ENCODE measurements at places on chromosomes 4 and X.

DNA sequence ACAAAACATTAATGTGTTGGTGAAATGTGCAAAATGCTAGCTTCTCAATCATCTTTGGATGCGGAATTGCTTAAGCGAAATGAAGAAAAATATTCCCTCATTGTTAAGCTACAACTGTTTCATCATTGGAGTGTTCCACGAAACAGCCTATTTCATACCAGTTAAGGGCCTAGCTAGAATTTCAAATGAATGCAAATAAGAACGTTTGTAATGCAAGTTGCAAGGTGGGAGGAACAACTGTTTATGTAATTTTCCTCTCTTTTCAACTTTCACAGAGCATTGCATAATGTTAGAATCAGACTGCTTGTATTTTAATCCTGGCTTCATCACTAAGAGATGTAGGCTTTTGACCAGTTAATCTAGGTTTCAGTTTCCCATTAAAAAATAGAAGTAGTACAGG, 480.1 kb downstream of the IL1RAPL1 start:
- DNase-seq, result no peak

GRCh38 chr4:129708784-129709183, 612.8 kb downstream of the C4orf33 start:
- no peak for DNase-seq

GRCh38 chr4:40173470-40173875, 23.4 kb upstream of the RHOH start:
- no peak for DNase-seq

GRCh38 chrX:132236121-132236520, 16.9 kb upstream of the RAP2C start:
- DNase-seq, result no peak

DNA sequence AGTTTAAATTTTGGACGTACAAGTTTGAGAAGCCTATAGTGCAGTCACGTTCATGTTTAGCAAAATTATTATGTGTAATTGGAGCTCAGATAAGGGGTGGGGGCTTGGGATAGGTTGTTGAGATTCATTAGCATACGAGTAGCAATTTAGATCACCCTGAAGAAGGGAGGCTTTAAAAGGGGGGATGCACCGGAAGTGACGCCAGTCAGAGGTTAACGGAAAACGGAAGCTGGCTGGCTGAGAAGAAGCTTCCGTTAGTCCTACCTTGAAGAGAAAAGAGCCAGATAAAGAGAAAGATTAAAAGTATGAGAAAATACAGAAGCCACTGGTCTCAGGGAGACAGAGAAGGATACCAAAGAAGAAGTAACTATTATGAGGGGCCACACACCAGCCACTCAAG, 1.1 kb upstream of the NXT2 start:
- no peak for DNase-seq

- no peak for DNase-seq
These were observed 11.2 kb downstream of the CHST7 start for GRCh38 chrX:46584736-46585135.

DNA sequence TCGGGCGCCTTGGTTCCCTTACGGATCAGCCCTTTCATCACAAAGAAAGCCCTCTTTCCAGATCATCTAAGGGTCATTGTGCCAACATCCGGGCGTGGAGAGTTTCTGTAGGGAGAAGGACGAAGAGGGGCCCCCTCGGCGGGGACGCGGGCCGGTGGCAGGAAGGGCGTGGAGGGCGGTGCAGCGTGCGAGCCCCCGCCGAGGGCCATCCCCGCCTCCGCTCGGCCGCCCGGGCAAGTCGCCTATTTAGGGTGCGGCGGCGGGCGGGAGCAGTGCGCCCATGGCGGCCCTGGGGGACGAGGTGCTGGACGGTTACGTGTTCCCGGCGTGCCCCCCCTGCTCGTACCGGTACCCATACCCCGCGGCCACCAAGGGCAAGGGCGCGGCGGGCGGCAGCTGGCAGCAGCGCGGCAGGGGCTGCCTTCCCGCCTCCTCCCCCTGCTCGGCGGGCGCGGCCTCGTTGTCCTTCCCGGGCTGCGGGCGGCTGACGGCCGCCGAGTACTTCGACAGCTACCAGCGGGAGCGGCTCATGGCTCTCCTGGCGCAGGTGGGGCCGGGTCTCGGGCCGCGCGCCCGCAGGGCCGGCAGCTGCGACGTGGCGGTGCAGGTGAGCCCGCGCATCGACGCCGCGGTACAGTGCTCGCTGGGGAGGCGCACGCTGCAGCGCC, at the start of gene ZAR1:
ZAR1 (plus strand) TSS at position 241 of the 668 bp plus-strand sequence; CDS start at position 281, 40 bp downstream.
- no peak for DNase-seq

GRCh38 chrX:136165406-136165805, 18.1 kb downstream of the FHL1 start:
- no peak for DNase-seq

GRCh38 chr4:83780053-83780733, 244.3 kb downstream of the GPAT3 start:
- no peak for DNase-seq

GRCh38 chrX:118560489-118560888, 64.9 kb downstream of the DOCK11 start:
- DNase-seq, result no peak

GRCh38 chr4:146639506-146639932, 826 bp downstream of the POU4F2 start:
- DNase-seq, result no peak

- DNase-seq, result no peak
These were observed 95.4 kb downstream of the SLC2A9 start for GRCh38 chr4:9925750-9926439.

- DNase-seq, result no peak
These were observed 207.8 kb downstream of the ADGRL3 start for GRCh38 chr4:61407642-61408618.

- DNase-seq, result no peak
These were observed 96.9 kb upstream of the PSAPL1 start for GRCh38 chr4:7531640-7531994.

- DNase-seq, result no peak
These were observed 14.8 kb downstream of the DOK7 start for GRCh38 chr4:3477750-3478430.

GRCh38 chr4:11507920-11508319, 79.2 kb upstream of the HS3ST1 start:
- DNase-seq, result no peak

DNA sequence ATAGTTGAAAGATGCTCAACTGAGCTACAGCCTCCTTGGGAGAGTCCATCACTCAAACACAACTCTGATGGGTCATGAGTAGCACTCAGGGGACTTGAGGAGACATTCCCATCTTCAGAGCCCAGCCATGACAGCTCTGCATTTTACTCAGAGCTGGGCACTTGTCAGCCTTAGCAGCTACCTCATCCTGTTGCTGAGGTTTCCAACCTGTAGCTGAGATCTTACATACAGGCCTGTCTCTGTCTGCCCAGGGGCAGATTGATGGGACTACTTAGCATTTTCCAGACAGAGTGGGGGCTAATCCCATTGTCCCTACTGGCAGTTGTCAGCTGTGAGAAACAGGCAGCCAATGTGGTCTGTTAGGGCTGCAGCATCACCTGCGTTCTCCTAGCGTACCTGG, 3.5 kb downstream of the FHDC1 start:
- DNase-seq, result no peak

GRCh38 chr4:176441594-176441993, 121.8 kb downstream of the SPCS3 start:
- DNase-seq, result no peak

DNA sequence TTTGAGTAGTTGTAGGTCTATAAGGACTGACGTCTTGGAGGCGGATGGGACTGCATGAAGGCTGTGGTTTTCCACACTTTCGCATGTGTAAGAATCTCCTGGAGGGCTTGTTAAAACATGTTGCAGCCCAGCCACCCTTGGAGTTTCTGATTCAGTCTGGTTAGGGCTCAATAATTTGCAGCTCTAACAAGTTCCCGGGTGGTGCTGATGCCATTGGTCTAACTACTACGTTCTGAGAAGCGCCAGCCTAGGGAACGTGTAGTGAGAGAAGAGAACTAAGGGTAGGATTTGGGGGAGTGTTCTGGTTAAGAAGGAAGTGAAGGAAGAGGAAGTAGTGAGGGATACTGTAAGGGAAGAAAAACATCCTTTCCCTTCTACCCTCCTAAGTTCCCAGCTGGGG, 138.9 kb downstream of the LARP7 start:
- DNase-seq, result no peak

- DNase-seq, result no peak
These were observed 860.9 kb upstream of the LCORL start for GRCh38 chr4:18882468-18882867.

DNA sequence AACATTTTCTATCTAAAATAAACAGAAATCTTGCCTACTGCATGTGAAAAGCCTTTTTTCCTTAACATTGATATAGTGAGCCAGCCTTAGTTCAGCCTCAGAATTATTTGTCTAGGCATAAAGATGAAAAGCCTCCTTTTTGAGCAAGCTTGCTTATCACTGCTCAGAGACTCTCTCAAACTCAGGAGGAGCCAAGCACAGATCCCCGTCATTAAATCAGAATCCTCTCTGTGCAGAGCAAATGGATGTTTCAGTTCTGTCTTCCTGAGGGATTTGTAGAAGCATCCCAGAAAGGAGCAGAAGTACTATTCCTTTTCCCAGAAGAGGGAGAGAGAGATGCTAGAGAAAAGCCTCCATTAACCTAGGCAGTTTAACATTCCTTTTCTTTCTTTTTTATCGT, 186.9 kb upstream of the LNX1 start:
- no peak for DNase-seq

- DNase-seq, result no peak
These were observed 193.5 kb downstream of the CFAP299 start for GRCh38 chr4:80529026-80529425.

GRCh38 chr4:55303760-55304165, 42.3 kb upstream of the SRD5A3 start:
- DNase-seq, result no peak

GRCh38 chr4:109302361-109303139, at the start of gene COL25A1:
Gene COL25A1 (minus strand): TSS chr4:109302658.
- DNase-seq, result no peak

DNA sequence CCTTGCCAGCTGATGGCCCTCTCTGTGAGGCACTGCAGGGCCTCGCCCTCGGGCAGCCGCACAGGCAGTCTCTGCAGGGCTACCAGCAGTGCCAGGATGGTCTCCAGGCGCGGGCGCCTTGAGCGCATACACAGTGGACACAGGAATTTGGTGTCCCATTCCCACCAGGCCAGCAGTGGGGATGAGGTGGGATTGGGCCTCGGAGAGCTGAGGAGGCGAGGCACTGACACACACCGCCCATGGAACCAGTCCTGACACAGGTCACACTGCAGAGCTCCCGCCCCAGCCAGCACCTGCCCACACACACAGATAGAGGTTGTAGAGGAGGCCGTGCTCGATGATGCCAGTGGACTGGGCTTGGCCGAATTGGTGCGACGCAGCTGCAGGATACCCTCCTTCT, 30.7 kb downstream of the KDM5C start:
- no peak for DNase-seq

GRCh38 chr4:25234390-25235370, 847 bp downstream of the PI4K2B start:
- DNase-seq, result peak; percentile 76

- DNase-seq, result peak; percentile 24
These were observed 362.5 kb upstream of the TRAM1L1 start for GRCh38 chr4:117447925-117448324.

GRCh38 chr4:99179626-99180025, 35.5 kb upstream of the ADH4 start:
- DNase-seq, result no peak
